ENCODE measurements at places on chromosomes 3 and 15.

DNA sequence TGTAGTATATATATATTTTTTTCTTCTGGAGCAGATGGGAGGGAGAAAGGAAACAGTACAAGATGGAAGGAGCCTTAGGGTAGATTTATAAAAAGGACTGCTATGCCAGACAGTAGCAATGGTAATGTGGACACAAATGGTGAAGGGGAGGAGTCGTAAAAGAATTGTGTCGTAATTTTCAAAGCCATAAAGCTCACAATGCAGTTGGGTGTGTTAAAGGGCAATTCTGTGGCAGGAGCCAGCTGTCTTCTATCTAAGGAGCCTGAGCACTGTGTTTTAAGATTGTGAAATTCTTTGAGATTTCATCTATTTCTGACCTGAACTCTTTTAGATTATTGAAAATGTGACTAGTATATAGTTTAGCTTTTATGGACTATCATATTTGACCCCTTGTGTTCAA, 58.9 kb downstream of the CNOT10 start:
- no peak for DNase-seq

- no peak for DNase-seq
These were observed 163.3 kb downstream of the TP63 start for GRCh38 chr3:189794518-189794917.

DNA sequence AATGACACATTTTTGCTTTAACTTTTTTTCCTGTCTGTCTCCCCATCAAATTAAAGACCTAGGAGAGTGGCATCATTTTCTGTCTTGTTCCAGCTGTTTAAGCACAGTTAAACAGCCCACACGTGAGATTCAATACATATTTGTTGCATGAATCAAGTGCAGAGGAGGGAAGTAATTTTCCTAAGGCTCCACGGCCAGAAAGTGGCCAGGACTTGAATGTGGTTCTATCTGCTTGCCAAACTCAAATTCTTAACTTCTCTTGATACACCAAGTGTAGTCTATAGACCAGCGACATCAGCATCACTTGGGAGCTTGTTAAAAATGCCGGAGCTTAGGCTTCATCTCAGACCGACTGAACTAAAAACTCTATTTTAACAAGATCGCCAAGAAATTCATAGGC, 724.8 kb upstream of the CFAP20DC start:
- no peak for DNase-seq

DNA sequence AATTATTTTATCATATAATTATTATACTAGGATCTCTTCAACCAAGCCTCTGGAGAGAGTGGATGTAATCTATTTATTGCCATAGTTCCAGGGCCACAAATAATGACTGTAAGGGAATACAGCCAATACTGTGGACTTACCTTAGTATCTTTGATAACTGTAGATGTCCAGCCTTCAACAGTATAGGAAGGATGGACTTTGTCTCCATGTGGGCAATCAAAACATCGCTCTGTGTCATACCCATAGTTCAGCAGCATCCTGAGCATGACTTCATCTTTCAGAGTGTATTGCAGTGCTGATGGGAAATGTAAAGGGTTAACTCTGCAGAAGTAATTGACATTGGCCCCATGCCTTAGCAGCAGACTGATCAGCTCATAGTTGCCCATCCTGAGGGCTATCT, 14.2 kb downstream of the ASB14 start:
- no peak for DNase-seq

- no peak for DNase-seq
These were observed 2.4 kb downstream of the ARHGEF3 start for GRCh38 chr3:56799251-56799882.

DNA sequence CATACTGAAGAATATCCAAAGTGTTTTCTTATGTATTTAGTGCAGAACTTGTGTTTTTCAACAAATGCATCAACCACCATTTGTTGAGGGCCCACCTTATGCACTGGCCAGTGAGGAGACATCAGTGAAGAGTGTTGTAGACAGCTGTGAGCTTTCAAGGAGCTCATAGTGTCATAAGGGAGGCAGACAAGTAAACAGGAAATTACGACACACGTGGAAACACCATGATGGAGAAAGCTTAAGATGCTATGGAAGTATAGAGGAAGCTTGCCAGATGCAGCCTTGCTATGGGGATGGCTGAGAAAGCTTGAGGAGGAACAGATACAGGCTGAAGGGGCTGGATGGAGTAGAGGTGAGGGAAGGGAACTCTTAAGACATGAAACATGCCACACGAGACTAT, 50.8 kb upstream of the PSMD6 start:
- DNase-seq: no peak

- no peak for DNase-seq
These were observed 41.1 kb downstream of the ERICH6 start for GRCh38 chr3:150662410-150663200.

DNA sequence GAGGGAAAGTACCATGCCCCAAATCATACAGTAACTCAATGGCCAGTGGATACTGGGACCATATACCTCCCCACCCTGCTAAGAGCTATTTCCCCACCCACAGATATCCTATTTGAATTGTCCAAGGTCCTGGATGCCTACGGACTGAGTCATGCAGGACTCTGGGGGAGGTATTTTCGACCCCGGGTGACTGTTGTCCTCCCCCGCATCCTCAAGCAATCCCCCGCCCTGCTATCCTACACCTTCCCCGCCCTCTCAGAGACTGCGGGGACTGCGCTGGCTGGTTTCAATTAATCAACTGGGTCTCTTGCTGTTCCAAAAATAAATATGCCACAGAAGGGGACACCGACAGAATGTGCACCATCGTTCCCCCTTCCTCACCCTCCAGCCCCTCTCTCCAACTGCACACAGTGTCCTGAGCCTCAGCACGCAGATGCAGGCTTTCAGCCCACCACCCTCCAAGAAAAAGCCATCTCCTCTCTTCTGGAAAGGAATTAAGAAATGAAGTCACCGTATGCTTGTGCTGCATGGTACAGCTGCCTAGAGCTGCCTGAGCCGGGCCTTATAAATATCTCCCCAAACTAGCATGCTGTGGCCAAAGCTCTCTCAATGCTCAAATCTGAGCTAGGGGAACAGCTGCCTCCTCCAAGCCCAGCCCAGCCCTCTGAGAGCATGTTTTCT, 8.1 kb downstream of the CAV3 start:
- no peak for DNase-seq

DNA sequence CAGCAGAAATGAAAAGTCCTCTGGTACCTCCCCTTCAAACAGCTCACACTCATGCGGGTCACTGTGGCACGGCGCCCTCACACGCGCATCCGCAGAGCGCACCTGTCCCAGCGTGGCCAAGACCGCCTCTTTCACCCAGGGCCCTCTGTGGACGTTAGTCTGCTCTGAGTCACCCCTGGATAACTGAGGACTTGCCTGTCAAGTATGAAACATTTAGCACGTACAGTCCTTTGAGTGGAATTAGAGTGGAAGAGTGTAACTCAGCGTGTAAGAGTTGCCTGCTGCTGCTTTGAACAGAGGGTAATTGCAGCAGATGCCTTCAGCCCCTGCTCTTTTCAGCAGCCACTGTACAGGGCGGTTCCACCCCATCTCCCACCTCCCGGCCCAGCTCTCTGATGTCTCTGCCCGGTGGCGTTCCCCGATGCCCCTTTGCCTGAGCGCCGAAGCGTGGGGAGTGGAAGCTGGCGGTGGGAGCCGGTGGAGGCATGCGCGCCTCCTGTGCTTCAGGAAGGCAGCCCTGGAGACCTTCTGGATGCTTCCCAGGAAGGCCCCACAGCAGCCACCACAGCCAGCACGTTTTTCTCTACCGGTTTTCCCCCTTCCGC, 23.0 kb downstream of the CPN2 start:
- DNase-seq: no peak

- DNase-seq: no peak
These were observed 1.9 kb upstream of the TRIM71 start for GRCh38 chr3:32815841-32816438.

- DNase-seq: no peak
These were observed 25.9 kb downstream of the SNX33 start for GRCh38 chr15:75673426-75674235.

DNA sequence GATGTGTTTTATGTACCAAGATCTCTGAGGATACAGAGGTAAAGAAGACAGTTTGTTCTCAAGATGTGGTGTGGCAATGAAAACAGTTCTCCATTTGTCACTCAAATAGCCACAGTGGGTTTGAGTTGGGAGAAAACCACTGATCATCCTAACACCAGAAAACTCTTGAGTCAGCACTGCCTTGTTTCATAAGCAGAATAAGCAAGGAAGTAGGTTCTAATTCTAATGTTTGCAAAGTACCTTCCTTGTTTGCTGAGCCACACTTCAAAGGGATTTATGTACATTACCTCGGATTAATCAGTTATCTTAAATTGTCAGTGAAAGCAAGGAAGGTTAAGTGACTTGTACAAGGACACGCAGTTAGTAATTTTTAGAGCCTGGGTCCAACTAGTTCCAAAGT, 107.8 kb upstream of the BOC start:
- DNase-seq: no peak

- DNase-seq: no peak
These were observed 14.3 kb downstream of the MEF2A start for GRCh38 chr15:99580076-99580475.

GRCh38 chr3:136899622-136900158, 37.7 kb downstream of the NCK1 start:
- DNase-seq: no peak

DNA sequence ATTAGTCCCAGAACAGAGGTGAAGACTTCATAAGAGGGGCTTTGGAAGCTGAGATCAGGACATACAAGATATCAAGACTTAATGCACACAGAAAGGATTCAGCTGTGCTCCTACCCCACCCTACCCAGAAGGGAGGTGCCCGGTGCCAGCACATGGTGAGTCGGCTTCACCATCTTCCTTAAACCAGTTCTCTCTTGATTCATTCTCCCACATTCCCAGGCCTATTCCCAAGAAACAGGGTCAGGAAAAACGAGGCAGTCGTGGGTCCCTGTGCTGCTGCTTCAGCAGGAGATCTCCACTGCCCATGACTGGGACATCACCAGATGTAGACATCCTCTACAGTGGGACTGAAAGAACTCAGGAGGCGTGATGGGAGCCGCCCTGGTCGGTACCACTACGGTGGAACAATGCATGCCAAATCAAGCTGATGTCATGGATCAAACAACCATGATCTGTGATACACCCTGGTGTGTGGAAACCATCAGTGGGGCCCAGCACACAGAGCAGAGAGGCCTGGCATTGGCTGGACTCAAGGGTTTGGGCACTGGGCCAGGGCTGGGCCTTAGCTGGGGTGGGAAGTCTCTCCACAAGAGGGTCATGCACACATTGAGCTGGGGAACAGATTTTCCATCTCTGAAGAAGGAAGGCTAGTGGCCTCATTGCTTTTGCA, 41.9 kb downstream of the CCDC12 start:
- DNase-seq: no peak

GRCh38 chr3:14460342-14461005, 58.1 kb downstream of the SLC6A6 start:
- DNase-seq: no peak

- no peak for DNase-seq
These were observed 58.3 kb upstream of the TRAK1 start for GRCh38 chr3:42032693-42033349.

DNA sequence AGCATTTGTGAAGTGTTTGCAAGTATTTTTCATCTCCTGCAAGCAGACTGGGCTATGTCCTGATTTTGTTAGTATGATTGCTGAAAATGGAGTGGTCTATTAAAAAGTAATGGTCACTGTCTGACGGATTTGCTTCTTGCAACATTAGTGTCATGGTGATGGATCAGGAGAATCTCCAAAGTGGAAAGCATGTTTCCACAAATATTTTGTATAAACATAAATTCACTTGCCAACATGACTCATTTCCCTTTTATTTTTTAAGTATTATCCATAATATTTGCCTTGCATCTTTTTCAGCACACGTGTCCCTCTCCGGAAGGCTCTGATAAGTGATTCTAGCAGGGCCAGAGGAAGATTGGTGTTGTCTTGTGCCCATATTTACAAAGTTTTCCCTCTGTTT, 27.4 kb upstream of the CACNA2D3 start:
- DNase-seq: no peak

GRCh38 chr3:30186741-30187219, 419.6 kb upstream of the TGFBR2 start:
- DNase-seq: no peak

GRCh38 chr3:165279471-165279870, 83.3 kb upstream of the SLITRK3 start:
- DNase-seq: no peak

GRCh38 chr3:153394017-153394416, 232.0 kb downstream of the RAP2B start:
- no peak for DNase-seq

DNA sequence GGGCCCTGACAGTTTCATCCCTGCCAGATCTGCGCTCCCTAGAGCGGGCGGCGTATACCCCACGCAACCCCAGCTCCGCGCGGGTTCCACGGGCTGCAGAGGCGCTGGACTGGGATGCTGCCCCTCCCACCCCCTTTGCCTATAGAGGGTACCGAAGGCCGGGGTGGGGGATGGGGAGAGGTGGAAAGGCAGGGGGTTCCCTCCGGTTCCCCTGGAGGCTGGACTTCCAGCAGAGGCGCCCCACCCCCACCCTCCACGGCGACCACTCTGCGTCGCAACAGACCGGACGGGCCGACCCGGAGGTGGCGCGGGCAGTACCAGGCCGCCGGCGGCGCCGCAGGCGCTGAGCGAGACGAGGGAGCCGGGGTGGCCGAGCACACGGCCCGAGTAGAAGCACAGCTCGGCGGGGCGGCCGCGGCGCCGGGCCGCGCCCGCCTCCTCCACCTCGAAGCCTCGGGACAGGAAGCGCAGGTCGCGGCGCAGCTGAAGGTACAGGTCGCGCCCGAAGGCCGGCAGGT, 995 bp downstream of the ADAMTS17 start:
- DNase-seq: no peak

DNA sequence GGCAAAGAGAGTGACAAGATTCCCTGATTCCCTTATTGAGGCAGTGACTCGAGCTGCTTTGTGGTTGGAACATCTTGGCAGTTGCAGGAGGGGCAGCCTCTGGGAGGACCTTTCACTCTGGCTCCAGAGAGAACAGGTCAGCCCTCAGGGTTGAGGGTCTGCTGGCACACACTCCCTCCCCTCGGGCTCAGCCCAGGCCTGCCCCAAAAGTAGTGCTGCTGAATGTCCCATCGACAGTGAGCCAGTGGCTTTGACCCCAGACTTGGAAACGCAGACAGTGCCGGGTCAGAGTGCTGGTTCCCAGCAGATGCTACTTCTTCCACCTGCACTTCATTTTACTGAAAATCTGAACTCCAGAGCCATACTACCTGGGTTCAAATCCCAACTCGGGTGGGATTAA, 25.6 kb upstream of the ATP2B2 start:
- DNase-seq: no peak

- no peak for DNase-seq
These were observed 558.1 kb downstream of the RSL24D1 start for GRCh38 chr15:54638666-54639065.

Data from activated CD8-positive, alpha-beta memory T cell treated with anti-CD3 and anti-CD28 coated beads, Interleukin-2, amount 50 U/mL, for 4 hours (primary cell).